Activated CD8-positive, alpha-beta T cell treated with anti-CD3 and anti-CD28 coated beads for 36 hours (primary cell): ENCODE measurements at places on chromosomes 13 and 19. TPM values are rescaled to one million over a fixed set of nuclear protein-coding genes. Genes with fewer than 3 reads are reported as not detected.

GRCh38 chr13:48975101-48975855 lies 434 bp upstream of the FNDC3A start:
- H3K4me1 ChIP-seq: peaks cover 30% of the 10 kb centered on the region
- DNase-seq: peak; percentile 56
- peak overlapping the region; percentile 91 for H3K27ac ChIP-seq
- H3K27me3 ChIP-seq: peaks cover 1% of the 10 kb centered on the region
- H3K4me3 ChIP-seq: peak overlapping the region; percentile 93

GRCh38 chr19:6476155-6476895 lies 5.3 kb downstream of the DENND1C start:
- peaks cover 18% of the 10 kb centered on the region for H3K4me1 ChIP-seq
- peak; percentile 77 for DNase-seq
- H3K36me3 ChIP-seq: peaks cover 33% of the 10 kb centered on the region
- no peak overlapping the region for H3K4me3 ChIP-seq

DNA sequence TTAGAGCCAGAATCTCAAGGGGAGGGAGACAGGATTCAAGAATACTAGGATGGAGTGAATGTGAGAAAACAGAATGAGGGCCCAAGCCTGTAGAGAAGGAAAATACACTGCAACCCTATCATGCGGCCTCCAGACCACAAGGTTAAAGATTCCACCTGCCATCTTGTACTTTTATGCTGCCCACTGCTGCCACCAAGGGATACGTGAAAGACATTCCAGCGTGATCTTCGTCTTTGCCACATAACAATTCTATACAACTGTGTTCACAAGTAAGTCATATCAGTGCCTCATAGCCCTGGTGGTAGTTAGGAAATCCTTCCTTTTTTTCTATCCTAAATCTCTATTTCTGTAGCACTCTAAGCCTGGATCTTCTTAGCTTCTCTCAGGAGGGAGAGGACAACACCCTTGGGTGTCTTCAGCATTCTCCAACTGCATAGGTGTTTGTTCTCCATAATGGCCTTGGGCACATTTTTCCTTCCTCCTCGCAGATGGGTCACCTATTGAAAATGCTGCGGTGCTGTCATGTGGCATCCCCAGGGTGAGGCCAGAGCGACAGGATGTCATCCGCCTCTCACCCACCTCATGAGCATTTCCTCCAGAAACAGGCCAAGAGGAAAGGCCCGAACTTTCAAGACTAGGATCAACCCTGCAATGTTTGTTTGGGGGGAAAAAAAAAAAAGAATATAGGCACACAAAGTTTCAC lies 13.6 kb downstream of the TPT1 start:
- no peaks in the 10 kb centered on the region for H3K27me3 ChIP-seq
- H3K4me3 ChIP-seq: no peak overlapping the region
- peak overlapping the region; percentile 68 for H3K27ac ChIP-seq
- H3K4me1 ChIP-seq: peaks cover 43% of the 10 kb centered on the region
- H3K36me3 ChIP-seq: no peaks in the 10 kb centered on the region
- DNase-seq: peak; percentile 26

DNA sequence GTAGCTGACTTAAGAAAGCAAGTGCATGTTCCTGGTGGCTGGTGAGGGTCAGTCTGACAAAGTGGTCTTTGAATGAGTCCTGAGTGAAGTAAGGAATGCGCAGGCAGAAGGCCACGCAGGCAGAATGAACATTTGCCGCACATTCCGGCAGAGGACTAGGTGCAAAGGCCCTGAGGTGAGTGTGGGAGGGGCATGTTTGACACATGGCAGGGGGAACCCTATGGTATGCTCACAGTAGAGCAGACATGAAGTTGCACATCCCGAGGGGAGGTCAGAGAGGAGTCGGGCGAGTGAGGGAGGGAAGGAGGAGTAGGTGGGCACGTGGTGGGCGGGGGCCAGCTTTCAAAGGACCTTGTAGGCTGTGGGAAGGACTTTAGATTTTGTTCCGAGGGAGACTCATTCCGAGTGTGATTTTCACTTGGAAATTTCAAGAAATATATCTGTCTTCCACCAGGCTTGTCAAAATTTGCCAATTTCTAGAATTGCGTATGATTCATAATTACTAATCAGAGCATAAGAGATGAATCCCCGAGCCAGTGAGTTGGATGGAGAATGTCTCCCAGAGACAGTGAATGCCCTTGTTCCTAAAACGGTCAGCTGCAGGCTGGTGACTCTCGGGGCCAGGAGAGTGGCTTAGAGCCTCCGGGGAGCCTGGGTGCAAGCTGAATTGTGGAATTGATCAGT lies 40.3 kb downstream of the ERICH6B start:
- H3K27me3 ChIP-seq: peaks cover 8% of the 10 kb centered on the region
- no peak overlapping the region for H3K27ac ChIP-seq
- H3K4me3 ChIP-seq: no peak overlapping the region
- H3K36me3 ChIP-seq: no peaks in the 10 kb centered on the region
- DNase-seq: no peak

Gene SLC25A41
- total RNA-seq: not detected

DNA sequence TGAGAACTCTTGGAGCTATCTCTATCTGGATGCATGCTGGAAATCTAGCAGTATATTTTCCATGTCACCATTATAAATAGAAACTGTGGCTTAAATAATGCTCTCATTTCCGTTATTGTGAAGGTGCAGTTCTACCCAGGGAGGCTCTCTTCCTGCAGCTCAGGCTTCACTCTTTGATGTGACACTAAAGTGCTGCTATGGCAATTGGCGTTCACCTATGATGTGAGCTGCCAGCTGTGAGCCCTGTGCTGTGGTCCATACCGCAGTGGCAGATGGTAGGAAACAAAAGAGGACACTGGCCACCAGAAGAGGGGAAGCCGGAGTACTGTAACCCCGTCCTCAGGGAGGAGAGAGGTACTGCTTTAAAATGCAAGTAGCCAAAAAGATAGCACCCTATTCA lies 40.6 kb upstream of the ZNF681 start:
- H3K4me1 ChIP-seq: peaks cover 28% of the 10 kb centered on the region
- H3K27ac ChIP-seq: peak overlapping the region; percentile 81
- no peaks in the 10 kb centered on the region for H3K27me3 ChIP-seq
- peak overlapping the region; percentile 46 for H3K4me3 ChIP-seq
- peaks cover 11% of the 10 kb centered on the region for H3K36me3 ChIP-seq
- DNase-seq: peak; percentile 62

GRCh38 chr13:101139081-101139480 lies 277.2 kb downstream of the NALCN start:
- no peak for DNase-seq
- no peaks in the 10 kb centered on the region for H3K4me1 ChIP-seq
- peaks cover 17% of the 10 kb centered on the region for H3K27me3 ChIP-seq
- H3K4me3 ChIP-seq: no peak overlapping the region

DNA sequence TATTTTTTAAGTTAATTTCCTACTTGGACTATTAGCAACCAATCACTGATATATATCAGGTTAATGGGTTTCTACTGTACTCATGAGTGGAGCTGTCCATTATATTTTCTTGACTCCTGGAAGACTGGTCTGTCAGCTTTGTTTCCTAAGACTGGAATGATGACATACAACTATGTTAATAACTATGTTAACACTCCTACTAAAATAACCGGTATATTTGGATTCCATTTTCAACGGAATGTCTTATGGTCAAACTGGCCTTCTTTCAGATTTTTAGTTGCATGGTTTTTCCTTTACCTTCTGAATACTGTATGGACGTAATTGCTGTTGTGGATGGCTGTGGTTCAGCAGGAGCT lies 45.8 kb upstream of the GPI start:
- no peak overlapping the region for H3K27ac ChIP-seq
- H3K27me3 ChIP-seq: no peaks in the 10 kb centered on the region
- peaks cover 3% of the 10 kb centered on the region for H3K36me3 ChIP-seq
- DNase-seq: no peak
- peaks cover 21% of the 10 kb centered on the region for H3K4me1 ChIP-seq

DNA sequence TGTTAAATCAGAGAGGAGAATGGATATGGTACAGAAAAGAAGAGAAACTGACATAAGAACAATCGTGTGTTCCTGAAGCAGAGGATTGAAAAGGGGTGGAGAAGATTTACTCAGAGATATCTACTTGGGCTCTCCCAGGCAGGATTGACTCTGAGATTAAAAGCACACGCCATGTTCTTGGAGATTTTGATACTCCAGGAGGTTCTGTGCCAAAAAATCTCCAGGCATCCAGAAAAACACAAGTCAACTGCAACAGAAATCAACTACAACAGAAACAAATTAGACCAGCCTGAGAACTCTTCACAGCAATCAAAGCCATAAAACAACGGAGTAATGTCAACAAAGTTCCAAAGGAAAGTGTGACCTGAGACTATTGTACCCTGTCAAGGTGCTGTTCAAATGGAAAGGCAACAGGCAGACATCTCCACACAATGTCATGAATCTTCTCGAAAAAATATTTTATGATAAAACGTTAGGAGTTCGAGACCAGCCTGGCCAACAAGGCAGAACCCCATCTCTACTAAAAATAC lies 104.2 kb downstream of the UBL3 start:
- no peak for DNase-seq
- no peaks in the 10 kb centered on the region for H3K4me1 ChIP-seq
- H3K4me3 ChIP-seq: no peak overlapping the region
- no peaks in the 10 kb centered on the region for H3K36me3 ChIP-seq

DNA sequence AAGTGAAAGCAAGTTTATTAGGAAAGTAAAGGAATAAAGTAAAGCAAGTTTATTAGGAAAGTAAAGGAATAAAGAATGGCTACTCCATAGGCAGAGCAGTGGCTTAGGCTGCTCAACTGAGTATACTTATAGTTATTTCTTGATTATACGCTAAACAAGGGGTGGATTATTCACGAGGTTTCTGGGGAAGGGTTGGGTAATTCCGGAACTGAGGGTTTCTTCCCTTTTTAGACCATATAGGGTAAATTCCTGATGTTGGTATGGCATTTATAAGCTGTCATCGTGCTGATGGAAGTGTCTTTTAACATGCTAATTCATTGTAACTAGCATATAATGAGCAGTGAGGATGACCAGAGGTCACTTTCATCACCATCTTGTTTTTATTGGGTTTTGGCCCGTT lies 194.3 kb downstream of the DLEU7 start:
- no peaks in the 10 kb centered on the region for H3K36me3 ChIP-seq
- H3K4me1 ChIP-seq: peaks cover 7% of the 10 kb centered on the region
- H3K27me3 ChIP-seq: no peaks in the 10 kb centered on the region
- no peak overlapping the region for H3K4me3 ChIP-seq
- DNase-seq: no peak

DNA sequence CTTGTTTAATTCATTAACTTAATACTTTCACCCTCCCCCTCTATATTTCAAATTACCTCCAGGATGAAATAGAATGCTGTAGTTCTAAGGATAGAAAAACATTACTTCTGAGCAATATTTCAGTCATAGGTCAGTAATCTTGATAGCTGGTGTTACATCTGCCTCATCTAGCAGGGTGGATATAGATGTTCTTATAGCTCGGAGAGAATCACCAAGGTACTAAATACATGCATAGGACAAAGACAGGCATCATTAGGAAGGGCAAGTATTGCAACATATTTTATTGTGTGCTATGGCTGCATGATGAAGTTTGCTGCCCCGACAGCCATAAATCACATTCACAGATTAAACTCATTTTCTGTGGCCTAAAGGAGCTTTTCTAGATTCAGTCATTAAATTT lies 601.0 kb downstream of the FGF9 start:
- H3K4me1 ChIP-seq: peaks cover 3% of the 10 kb centered on the region
- H3K27ac ChIP-seq: no peak overlapping the region
- no peak for DNase-seq
- H3K36me3 ChIP-seq: no peaks in the 10 kb centered on the region
- no peaks in the 10 kb centered on the region for H3K27me3 ChIP-seq

Gene CD70
- total RNA-seq: 24.6 TPM
